WTC11 (cell line): ENCODE measurements at places on chromosomes 12 and 14.

DNA sequence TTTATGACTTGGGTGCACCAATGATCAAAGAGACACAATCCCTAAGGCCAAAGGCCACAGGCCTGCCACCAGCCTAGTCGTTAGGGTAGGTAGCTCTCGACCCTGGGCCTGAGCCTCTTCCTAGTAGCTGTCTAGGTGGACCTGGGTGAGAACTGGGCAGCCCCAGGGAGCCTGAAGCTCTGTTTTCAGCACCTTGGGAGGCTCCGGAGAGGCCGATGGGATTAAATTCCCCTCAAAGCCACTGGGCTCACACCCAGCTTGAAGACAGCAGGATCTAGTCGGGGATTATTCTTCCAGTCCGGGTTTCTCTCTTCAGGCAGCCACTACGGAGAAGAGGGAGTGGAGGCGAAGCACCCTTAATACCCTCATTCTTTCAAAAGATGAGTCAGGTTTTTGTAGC, 79.8 kb downstream of the TMEM260 start:
- H3K4me3 ChIP-seq: no peak overlapping the region
- H3K4me1 ChIP-seq: peaks cover 34% of the 10 kb centered on the region
- no peak overlapping the region for H3K27ac ChIP-seq
- DNase-seq: no peak
- peaks cover 2% of the 10 kb centered on the region; the same call in 1 of the 2 replicates for H3K36me3 ChIP-seq

DNA sequence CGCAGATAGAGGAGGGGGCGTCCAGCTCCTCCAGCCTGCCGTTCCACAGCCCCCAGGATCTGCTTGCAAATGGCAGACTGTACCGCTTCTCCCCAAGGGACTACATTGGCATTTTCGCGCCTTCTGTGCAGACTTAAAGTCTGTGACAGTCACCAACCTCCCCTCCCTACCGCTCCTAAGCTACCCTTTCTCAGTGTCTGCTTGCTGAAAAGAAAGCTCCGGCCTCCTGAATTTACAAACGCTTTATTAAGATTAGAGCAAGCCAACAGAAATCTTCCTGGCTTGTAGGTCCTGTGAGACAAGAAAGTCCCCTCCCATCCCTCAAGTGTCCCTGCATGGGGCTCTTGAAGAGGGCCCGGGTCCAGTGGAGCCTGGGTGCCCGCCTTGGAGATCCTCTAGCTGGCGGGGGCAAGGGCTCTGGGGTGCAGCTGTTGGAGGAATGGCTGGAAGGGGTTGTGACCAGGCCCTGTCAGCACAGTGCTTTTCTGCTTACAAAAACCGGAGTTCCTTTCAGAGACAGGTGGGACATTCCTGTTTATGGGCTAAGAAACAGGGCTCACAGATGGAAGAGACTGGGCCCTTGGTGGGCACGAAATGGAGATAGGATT, 2.8 kb upstream of the DLK1 start:
- peaks cover 24% of the 10 kb centered on the region for H3K4me1 ChIP-seq
- H3K4me3 ChIP-seq: no peak overlapping the region
- H3K27ac ChIP-seq: no peak overlapping the region
- no peak for DNase-seq

DNA sequence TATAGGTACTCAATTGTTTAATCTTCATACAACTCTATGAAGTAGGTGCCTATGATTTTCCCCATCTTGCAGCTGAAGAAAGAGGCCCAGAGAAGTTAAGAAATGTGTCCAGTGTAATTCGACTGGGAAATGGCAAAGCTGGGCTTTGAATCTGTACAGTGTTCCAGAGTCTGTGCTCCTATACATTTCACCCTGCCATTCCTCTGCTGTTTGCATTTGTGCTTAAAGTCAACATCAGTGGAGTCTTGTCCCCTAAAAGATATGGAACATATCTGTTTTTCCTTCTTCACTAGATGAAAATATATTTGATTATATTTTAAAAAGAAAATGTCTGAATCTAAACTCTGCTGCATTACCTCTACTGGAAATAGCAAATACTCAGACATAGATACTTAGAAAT, 88.6 kb downstream of the SEC23A start:
- no peak overlapping the region for H3K27ac ChIP-seq
- no peak for DNase-seq
- no peaks in the 10 kb centered on the region; the same call in 1 of the 2 replicates for H3K27me3 ChIP-seq
- peaks cover 20% of the 10 kb centered on the region for H3K4me1 ChIP-seq

GRCh38 chr14:24817212-24818057, 183.4 kb upstream of the GZMB start:
- no peaks in the 10 kb centered on the region for H3K27me3 ChIP-seq
- peaks cover 1% of the 10 kb centered on the region for H3K4me1 ChIP-seq
- H3K36me3 ChIP-seq: no peaks in the 10 kb centered on the region
- DNase-seq: no peak

DNA sequence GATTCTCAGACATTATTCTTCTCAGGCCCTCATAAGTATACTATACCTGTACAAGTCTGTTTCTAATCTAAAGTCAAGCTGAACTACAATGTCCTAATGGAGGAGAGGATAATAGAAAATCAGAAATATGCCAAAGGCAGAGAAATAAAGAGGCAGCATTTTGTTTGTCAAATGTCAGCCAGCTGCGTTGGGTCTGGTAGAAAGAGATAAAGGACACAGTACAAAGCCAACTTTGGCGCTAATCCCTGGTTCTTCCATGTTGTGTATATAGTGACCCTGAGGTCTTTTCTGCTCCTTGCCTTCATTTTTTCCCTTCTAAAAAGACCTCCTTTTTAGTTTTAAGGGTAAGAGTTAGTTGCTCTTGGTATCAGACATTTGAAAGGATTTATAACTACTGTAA, 103.1 kb downstream of the PRICKLE1 start:
- H3K4me1 ChIP-seq: peaks cover 57% of the 10 kb centered on the region
- H3K27ac ChIP-seq: peak overlapping the region; percentile 82
- peaks cover 53% of the 10 kb centered on the region for H3K27me3 ChIP-seq
- H3K36me3 ChIP-seq: no peaks in the 10 kb centered on the region

DNA sequence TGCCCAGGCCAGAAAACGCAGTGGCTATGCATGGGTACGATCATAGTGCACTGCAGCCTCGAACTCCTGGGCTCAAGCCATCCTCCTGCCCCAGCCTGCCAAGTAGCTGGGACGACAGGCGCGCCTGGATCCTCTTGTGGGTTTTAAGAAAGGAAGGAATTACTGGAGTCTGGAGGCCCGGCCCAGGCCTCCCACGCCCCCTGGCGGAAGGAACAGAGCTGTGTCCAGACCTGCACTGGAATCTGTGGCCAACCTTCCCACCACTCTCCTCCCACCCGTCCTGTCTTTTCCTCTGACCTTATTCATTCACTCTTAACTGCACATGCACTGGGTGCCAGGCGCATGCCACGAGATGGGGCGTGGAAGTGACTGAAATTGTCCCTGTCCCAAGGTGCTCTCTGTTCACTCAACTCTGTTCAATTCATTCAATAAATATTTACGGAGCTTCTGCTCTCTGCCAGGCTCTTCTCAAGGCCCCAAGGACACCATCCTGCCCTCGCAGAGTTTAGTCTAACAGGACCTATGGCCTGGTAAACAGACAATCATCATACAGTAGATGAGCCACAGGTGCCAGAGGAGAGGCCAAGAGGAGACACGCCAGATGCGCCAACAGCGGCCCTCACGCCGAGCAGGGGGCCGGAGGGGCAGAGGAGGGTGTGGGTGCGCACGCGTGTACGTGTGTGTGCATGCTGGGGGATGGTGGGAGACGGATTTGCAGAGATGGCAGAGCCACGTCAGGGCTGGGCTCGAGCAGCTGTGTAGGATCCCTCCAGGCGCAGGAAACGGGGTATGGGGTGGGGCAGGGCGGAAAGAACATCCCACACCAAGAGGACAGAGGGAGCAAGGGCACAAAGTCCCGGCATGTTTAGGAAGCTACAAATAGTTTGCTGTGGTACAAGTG, 13.7 kb upstream of the TMEM106C start:
- DNase-seq: peak; percentile 85
- peaks cover 13% of the 10 kb centered on the region for H3K4me1 ChIP-seq
- H3K4me3 ChIP-seq: no peak overlapping the region

DNA sequence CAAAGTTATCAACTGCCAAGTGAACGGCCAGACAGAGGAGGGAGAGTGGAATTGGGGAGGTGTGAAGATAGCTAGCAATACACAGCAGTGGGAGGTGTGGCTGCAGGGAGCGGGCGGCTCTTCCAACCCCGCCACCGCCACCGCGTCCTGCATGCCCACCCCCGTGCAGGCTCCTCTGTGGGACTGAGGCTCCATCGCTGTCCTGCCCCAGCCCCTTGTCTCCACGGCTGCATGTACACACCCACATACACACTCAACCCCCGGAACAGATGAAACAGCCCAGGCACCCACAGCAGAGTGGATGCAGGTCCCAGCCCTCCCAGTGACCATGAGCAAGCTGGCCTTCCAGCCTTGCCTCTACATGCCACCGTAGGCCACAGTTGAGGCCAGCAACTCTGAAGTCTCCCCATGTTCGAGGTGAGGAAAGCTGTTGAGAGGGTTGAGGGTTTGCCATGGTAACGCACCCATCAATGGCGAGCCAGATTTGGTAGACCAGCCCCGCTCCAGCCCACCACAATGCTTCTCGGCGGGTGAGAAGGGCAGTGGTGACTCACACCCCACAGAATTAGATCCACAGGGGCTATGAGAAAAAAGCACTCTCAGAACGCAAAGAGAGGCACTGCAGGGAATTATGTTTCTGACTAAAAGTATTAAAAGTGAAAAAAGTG, 39.3 kb downstream of the PITPNM2 start:
- peak overlapping the region; percentile 57; the same call in 1 of the 2 replicates for H3K27ac ChIP-seq
- no peak overlapping the region for H3K4me3 ChIP-seq
- peaks cover 14% of the 10 kb centered on the region for H3K4me1 ChIP-seq
- H3K27me3 ChIP-seq: no peaks in the 10 kb centered on the region

DNA sequence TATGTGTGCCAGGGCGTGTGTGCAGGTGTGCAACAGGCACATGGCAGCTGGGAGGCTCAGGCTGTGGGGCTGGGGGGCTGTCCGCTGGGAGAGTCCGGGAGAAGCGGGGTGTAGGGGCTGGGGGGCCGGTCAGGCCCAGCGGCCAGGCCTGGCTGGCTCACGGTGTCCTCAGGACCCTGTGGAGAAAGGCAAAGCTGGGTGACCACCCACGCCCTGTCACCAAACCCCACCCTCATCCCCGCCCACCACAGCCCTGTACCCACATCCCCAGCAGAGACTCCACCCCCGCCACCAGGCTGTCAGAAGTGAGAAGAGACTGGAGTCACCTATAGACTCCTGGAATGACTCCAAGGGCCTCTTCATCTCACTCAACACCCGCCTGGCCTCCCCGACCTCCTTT, 85.3 kb downstream of the SCARB1 start:
- H3K4me1 ChIP-seq: peaks cover 4% of the 10 kb centered on the region; the same call in 1 of the 2 replicates
- H3K27me3 ChIP-seq: no peaks in the 10 kb centered on the region
- no peak overlapping the region for H3K27ac ChIP-seq
- no peak overlapping the region for H3K4me3 ChIP-seq

DNA sequence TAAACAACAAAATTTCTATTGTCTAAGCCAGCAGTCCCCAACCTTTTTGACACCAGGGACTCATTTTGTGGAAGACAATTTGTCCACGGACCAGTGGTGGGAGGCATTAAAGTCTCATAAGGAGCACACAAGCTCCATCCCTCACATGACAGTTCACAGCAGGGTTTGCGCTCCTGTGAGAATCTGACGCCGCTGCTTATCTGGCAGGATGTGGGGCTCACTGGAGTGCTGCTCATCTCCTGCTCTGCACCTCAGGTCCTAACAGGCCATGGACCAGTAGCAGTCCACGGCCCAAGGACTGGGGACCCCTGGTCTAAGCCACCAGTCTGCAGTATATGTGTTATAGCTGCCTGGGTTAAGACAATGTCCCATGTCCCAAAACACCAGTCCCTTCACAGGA, 27.2 kb downstream of the VCPKMT start:
- no peak overlapping the region for H3K27ac ChIP-seq
- no peak overlapping the region for H3K4me3 ChIP-seq
- H3K27me3 ChIP-seq: no peaks in the 10 kb centered on the region
- H3K36me3 ChIP-seq: no peaks in the 10 kb centered on the region
- no peak for DNase-seq
- H3K4me1 ChIP-seq: peaks cover 18% of the 10 kb centered on the region

DNA sequence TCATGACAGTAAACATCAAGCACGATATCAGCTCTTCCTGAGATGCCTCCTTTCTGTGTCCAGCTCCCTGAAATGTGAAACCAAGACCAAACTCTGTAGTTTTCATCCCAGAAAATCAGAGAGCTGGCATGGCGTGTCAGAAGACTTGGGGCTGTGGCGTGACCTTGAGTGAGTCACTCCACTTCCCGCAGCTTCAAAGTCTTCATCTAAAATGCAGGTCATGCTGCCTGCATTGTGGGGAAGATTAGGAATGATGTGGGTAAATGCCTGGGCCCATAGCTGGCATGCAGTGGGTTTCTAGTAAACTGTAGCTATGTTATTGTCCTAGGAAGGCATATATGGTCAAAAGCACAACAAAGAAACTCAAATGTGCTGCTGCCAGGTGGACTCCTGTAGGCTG, 28.8 kb downstream of the OAS2 start:
- H3K4me3 ChIP-seq: no peak overlapping the region
- peaks cover 7% of the 10 kb centered on the region; the same call in 1 of the 2 replicates for H3K27me3 ChIP-seq
- H3K36me3 ChIP-seq: peaks cover 4% of the 10 kb centered on the region

DNA sequence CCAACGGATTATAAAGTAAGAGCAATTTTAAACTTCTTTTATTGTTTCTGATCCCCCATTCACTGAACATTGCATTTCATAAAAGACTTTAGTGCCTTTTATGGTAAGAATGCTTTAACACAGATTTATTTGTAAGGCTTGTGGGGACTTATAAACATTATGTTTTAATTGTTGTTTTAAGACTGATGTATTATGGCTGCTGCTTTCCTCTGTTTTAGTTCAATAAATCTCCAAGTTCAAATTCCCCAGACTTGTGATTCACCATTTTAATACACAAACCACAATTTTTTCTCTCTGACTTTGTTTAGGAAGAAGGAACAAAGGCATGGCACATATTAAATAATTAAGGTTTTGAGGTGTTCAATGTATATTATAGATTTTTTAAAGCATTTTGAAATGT, 753.3 kb downstream of the SLC6A15 start:
- no peaks in the 10 kb centered on the region for H3K36me3 ChIP-seq
- no peak for DNase-seq

DNA sequence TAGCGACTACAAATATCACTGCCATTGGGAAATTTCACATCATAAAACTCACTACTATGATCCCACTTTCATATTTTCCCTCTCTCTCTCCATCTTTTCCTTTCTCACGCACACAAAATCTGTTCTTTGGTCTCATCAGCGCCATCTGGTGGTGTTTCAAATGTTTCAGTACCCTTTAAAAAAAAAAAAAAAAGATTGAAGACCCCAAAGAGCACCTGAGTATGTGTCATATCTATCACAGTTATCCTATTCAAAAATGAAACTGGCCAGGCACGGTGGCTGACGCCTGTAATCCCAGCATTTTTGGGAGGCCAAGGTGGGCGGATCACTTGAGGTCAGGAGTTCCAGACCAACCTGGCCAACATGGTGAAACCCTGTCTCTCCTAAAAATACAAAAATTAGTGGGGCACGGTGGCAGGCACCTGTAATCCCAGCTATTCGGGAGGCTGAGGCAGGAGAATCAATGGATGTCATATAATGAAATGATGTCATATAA, 72.4 kb downstream of the TTC9 start:
- no peak overlapping the region for H3K4me3 ChIP-seq
- peak; percentile 44 for DNase-seq
- H3K36me3 ChIP-seq: no peaks in the 10 kb centered on the region
- H3K27ac ChIP-seq: no peak overlapping the region
